Foreskin fibroblast (primary cell): ENCODE measurements at places on chromosomes 1 and 21.

DNA sequence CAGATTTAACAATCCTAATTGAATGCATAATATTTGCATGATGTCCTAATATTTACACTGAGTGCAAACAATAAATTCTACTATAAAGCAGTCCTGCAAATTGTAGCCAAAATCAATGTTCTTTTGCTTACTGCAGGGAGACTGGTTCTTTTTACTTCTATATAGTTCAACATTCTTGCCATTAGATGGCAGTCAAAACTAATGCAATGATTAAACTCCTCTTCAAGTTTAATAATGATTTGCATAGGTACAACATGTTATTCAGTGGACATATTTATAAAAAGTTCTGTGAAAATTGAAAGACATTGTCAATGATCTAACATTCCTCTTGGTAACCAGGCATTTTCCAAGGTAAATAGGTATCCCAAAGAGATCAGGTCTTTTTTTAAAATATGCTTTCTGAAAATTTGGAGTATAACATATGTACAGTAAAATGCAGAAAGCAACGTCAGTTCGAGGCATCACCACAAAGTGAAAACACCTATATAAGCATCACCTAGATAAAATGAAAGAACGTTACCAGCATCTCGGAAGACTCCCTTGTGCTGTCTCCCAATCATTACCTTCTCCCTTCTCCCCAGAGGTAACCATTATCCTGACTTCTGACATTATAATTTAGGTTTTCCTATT, 9.8 kb upstream of the FNBP1L start:
- DNase-seq: peak; percentile 20

DNA sequence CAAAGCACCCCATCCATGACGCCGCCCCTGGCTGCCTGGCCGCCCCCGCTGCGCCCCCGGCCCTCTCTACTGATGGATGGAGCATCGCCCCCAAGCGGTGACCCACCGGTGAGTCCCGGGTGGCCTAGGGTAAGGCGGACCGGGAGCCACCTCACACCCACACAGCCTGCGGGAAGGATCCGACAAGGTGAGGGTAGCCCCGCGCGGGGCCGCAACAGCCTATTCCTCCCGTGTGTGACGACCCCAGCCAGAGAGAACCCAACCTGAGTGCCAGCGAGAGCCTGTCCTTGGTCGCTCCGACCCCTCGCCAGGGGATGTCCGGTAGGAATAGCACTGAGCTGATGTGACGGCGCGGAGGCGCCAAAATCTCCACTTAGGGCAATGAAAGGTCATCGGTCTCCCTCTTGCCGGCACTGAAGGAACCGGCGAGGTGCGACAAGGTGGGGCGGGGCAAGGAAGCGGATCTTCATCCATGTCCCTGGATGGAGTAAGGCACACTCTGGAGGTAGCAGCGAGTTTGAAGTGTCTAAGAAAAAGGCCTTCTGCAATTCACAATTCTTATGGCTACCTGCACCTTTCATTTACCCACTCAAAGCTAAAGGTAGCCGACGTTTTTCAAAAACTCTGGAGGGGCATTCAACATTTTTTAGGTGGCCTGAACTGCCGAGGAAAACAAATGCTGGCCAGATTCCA, 19.7 kb upstream of the CHIA start:
- no peak for DNase-seq

DNA sequence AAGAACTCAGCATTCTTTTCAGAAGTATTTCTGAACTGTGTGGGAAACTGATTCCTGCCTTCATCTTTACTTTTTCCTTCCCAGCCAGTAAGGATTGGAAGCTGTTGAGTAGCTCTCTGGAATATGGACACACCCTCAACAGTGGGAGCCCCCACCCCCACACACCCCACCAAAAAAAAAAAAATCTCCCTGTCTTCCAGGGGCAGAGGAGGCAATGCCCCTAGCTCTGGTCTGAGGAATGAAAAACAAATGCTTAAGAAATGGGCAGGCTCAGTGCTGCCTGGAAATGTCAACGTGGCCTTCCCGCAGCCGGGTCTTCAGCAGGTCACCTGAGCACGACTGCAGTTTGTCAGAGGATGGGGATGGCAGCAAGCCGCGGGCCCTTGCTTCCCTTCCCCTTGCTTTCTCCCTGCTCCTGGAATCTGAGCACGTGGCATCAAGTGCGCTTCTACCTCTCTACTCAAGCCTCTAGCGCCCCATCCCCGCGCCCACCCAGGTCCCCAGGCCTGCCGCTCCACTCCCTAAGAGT, 479 bp downstream of the RGS16 start:
- no peak for DNase-seq

DNA sequence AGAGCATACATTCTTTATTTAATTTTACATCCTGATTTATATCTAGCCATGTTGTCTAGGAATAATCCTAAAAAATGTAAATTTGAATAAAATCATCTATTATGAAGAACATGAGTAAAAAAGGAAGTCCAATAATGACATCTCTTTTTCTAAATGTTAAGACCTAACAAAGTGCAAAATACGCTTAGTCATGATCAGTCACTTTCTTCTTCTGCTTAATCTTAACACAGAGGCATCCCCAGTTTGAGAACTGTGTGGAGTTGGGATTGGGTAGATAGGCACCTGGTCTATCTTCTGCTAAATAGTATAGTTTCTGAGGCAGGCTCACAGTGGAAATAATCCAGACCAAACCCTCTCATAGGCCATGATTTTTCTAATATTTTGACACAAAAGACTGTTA, 311.7 kb upstream of the LRRC7 start:
- no peak for DNase-seq

GRCh38 chr21:35190201-35190701, 141.1 kb upstream of the RUNX1 start:
- DNase-seq: no peak

DNA sequence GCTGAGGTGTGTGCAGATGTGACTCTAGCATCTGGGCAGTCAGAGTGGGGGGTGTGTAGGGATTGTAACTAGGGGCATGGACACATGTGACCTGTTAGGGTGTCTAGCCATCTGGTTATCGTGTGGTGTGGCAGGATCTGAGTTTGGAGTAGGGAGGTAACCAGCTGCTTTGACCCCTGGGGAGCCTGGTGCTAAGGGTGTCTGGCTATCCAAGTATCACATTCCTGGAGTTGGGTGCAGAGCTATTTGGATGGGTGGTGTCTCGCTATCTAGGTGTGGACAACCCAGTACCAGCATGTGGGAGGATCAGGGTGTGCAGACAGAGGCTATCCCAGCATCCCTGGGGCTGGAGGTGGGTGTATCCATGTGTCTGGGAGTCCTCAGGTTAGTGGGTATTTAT, 4.7 kb downstream of the PTPRU start:
- DNase-seq: no peak

GRCh38 chr1:173020138-173020750, 30.5 kb downstream of the TNFSF18 start:
- DNase-seq: no peak

DNA sequence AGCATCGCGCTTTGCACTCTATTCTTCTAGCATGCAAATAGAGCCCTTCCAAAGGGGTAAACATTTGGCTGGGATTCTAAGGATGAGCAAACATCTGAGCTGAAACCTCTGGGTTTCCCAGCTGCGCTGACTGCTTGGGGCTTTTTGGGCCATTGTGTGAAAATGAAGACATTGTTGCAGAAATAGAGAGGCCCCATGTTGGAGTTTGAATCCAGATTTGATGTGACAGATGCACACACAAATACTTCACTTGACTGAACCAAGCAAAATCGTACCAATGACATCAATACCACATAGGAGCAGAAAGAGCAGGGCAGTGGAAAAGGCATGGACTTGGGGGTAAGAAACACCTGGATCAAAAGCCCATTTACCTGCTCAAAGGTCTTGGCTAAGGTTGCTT, 144.6 kb upstream of the HMGB4 start:
- DNase-seq: no peak

GRCh38 chr21:36776981-36777617, 78.2 kb downstream of the SIM2 start:
- no peak for DNase-seq

- peak; percentile 71 for DNase-seq
Measured at GRCh38 chr1:8121261-8122159, 95.4 kb upstream of the ERRFI1 start.

DNA sequence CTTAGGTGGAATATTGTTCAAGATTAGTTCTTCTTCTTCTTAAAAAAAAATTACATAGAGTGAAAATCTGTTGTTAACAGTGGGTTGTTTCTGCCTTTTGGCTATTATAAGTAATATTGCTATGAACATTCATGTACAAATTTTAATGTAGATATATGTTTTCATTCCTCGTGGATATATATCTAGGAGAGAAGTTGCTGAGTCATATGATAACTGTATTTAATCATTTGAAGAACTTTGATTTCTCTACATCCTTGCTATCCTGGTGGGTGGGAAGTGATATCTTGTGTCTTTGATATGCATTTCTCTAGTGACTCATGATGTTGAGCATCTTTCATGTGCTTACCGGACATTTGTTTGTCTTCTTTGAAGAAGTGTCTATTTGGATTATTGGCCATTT, 29.9 kb downstream of the MAST2 start:
- DNase-seq: no peak

DNA sequence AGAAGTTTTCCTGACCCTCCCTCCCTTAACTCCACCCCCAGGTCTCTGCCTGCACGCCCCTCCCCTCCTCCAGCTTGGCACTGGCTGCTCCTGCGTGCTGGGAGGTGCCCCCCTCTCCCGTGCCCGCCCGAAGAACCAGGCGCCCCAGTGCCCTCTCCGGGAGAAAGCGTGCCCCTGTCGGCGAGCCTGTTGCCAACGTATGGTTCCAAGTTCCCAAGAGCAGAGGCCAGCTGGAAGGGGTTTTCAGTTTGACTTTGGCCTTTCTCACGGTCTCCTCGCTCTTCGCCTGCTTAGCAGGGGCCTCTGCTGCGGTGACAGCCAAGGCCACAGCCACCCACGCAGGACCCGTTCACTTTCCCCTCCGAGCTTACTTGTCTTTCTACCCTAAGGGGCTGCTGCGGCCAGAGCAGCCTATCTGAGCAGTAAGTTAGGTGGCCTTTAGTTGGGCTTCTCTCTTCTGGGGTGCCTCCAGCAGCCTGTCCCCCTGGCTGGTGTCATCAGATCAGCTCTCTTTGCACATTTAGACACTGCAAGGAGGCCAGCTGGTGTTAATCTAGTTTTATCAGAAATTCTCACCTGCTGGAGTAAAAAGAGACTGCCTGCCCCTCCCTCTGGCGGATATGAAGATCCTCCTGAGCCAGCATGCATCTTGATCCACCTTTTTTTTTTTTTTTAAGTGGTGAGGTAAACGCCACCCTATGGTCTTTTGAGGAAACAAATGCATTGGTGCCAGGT, 1.5 kb downstream of the STUM start:
- DNase-seq: peak; percentile 44

GRCh38 chr1:47936916-47937551, 60.2 kb downstream of the TRABD2B start:
- no peak for DNase-seq

- no peak for DNase-seq
Measured at GRCh38 chr1:221939607-221940006, 197.7 kb upstream of the DUSP10 start.

GRCh38 chr21:32226444-32226843, 52.4 kb downstream of the MIS18A start:
- DNase-seq: no peak

DNA sequence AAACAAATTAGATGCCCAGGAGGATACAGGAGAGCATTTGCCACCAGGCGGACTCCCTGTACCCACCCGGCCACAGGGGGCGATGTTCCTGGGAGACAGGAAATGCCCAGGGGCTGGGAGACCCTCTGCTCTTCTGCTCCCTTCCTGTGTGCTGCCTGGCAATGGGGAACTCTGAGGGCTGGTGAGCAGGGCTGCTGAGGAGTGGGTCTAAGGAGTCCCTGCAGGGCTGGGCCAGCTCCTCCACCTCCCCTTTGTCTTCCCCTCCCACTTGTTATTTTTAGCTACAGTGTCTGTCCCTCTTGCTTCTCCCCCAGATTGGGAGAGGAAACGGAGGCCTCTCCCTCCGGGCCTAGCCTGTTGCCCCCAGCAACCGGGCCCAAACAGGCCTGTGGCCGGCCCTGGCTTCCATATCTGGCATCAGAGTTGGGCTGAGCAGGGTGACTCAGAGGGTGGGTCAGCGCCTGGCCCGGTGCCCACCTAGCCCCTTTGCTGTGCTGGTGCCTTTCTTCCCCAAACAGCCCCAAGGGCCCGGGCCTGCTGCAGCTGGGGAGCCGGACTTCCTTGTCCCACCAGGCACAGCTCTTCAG, 11.6 kb downstream of the LMNA start:
- DNase-seq: peak; percentile 98

- no peak for DNase-seq
Measured at GRCh38 chr1:80202118-80202517, 1195.6 kb upstream of the ADGRL4 start.

DNA sequence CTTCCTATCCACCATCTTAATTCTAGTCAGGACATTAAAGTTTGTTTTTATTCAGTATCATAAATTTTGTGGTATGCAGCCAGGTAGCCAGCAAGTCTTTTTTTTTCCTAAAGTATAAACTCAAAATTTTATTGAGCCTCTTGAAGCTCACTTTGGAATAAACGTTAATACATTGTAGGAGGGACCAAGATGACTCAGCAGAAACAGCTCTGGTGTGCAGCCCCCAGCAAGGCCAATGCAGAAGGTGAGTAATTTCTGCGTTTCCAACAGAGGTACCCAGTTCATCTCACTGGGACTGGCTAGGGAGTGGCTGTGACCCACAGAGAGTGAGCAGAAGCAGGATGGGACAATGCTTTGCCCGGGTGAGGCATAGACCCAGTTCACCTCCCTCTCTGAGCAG, 9.7 kb upstream of the OR2M3 start:
- DNase-seq: no peak

- DNase-seq: peak; percentile 50
Measured at GRCh38 chr1:87968197-87968955, 639.7 kb downstream of the LMO4 start.
